Fibroblast of skin of back (primary cell): ENCODE measurements at places on chromosomes 5 and 9.
A peak's percentile ranks its signal among the peaks of the same experiment; 100 is the strongest.

GRCh38 chr5:139459451-139459934 is 3.0 kb downstream of the ECSCR start:
- peak; percentile 62 for DNase-seq

DNA sequence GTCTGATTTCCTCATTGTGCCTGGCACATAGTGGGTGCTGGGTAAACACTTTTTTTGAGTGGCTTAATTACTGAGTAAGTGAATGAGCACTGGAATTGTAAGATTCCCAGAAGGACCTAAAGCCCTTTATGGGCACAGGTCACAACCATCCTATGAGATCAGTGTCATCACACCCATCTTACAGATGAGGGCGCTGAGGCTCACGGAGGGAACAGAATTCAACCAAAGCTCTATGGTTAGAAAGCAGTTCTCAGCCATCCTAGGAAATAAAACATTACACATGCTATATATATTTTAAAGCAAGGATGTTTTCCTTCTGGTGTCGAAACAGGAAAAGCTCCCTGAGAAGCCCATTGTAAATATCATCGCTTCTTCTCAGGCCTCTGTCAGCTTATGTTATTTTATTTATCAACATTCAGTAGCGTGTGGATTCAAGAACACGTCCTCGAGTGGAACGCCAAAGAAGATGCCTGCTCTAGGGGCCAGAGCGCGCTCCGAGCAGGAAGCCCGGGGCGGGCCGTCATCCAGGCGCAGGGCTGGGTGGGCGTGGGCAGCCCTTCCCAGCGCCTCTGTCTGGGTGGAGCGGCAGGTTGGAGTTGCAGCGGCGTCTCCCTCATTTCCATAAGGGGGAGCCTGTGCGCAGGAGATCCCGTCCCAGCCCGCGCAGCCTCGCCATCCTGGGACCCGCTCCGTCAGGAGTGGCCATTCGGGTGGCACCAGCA is 155.8 kb upstream of the SMIM23 start:
- peak; percentile 65 for DNase-seq

DNA sequence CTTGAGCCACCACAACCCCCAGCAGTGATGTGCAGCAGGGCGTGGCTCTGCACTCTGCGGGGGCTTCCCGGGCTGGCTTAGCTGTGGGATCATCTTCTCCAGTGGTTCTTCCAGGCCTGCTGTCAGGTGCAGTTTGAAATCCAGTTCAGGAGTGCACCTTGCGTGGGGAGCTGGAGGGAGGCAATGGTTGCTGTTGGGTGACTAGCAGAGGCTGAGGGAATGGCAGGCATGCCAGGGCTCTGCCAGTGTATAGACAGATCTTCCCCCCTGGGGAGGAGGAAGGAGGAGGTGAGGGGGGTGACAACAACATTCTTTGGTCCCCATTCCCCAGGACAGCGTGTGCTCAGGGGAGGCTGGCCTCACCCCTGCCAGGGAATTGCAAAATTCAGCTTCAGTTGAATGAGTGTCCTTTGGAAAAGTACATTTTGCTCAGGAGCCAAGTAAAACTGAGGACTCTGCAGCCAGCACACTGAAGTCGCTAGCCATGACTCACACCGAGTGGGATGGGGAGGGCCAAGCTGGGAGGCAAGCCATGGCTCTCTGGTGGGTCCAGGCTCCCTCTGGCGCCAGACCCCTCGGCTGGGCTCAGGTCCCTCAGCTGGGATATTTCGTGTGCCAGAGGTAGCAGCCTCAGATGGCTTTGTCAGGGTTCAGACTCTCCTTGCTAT is 35.0 kb downstream of the ERGIC1 start:
- DNase-seq: peak; percentile 97

DNA sequence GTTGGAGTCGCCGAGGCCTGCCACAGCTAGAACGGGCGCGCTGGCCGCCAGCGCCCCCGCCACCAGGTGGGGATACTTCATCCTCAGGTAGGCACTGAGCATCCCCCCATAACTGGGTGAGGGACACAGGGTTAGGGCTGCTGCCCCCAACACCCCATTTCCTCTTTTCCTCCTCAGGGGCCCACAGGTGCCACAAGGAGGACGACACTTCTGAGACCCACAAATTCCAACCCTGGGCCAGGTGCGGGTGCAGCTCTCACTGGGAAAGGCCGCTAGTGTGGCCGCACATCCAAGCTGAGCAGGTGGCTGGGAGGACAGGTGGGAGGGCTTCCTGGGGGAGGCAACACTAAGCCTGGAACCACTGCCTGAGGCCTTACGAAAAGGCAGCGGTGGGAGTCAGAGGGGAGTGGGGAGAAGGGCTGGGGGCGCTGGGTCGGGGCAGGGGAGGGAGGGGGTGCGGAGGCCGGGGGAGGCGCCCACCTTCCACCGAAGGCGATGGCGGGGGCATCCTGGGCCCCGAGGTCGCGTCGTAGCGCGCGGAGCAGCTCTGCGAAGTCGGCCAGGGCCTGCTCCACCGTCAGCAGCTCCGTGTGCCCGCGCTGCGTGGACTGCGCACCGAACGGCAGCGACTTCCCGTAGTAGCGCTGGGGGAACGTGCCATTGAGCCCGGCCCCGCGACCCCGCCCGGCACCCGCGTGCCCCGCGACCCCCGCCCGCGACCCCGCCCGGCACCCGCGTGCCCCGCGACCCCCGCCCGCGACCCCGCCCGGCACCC is 961 bp downstream of the DPP7 start:
- no peak for DNase-seq

DNA sequence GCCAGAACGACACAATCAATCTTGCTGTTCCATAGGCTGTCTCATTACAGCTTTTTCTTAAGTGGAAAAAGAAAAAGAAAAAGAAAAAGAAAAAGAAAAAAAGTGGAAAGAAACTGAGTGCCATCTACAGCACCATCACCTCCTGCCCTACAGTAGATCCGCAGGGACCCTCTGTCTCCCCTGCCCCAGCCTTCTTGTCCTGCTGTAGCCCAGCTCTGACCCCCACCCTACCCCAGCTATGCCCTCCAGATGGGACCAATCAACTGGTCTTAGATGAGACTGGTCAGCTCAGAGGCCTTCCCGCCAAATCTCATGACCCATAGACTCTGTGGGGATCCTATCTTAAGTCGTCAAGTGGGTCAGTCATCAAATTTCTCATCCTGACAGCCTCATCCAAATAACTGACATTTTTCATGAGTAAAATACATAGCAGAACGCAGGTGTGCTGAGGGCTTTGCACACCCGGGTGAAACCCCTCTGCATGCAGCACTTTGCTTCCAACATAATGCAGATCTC is 34.8 kb downstream of the TSPAN17 start:
- DNase-seq: no peak

DNA sequence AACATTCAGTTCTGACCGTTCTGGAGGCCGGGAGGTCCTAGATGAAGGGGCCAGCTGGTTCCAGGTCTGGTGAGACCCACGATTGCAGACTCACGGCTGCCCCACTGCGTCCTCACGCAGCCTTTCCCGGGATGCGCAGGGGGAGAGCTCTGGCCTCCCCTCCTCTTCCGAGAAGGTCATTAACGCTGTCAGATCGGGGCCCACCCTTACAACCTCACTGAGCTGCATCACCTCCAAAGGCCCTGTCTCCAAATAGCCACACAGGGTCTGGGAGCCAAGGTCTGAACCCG is 66.6 kb upstream of the PPP1R26 start:
- no peak for DNase-seq

DNA sequence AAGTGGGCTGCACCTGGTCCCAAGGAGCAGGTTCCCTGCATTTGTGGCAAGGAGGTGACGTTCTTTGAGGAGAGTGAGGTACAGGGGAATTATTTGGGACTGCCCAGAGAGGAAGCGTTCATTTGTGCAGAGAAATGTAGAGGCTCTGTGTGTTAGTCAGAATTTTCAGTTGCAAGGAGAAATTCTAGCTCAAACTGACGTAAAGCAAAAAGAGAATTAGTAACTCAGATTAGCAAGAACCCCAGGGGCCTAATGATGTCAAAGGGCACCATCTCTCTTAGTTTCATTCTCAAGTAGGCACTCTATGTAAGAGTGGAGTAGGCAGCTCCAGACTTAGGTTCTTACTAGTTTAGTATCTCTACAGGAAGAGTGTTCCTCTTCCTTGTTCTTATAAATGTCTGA is 2.4 kb upstream of the TXN start:
- no peak for DNase-seq

DNA sequence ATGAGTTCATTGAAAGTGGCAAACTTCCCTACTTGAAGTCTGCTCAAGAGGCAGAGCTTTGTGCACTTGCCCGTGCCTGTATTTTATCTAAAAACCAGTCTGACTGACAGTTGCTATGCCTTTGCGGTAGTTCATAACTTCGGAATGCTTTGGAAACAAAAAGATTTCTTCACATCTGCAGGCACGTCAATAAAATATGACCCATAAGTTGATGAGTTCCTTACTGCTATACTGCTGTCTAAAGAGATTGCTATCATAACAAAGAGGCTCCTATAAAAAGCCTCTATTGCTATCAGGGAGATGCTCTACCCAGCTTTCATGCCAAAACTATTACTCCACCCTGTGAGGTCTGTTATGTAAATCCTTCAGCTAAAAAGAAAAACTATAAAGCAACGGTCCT is 25.4 kb upstream of the RNF20 start:
- peak; percentile 81 for DNase-seq

GRCh38 chr5:170542691-170543293 is 39.0 kb downstream of the KCNIP1 start:
- no peak for DNase-seq
